Activated naive CD4-positive, alpha-beta T cell treated with anti-CD3 and anti-CD28 coated beads, Interleukin-2, amount 50 U/mL, for 72 hours (primary cell): ENCODE measurements at places on chromosomes 1 and 21. TPM values are rescaled to one million over a fixed set of nuclear protein-coding genes. Genes with fewer than 3 reads are reported as not detected.

- DNase-seq: no peak
Observed at GRCh38 chr1:26824731-26825130, 1.8 kb upstream of the ZDHHC18 start.

DNA sequence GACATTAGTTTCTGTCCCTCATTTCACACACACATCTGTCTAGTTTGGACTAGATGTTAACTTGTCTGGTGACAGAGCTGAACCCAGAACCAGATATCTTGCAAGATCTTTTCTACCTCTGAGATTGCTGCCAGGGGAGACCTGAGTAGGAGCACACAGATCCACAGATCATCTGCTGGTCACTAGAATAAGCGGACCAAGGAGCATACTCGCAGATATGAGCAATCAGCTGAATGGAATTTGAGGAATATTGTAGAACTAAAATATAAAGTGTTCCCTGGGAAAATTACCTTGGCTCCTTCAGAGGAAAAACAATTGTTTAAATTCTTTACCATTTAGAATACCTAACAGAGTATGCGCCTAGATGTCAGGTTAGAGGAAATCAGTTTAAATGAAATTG, 90.7 kb downstream of the TNFSF18 start:
- DNase-seq: no peak

GRCh38 chr1:177566495-177566894, 395.7 kb downstream of the BRINP2 start:
- DNase-seq: no peak

GRCh38 chr1:23574265-23574754, 15.0 kb upstream of the ID3 start:
- no peak for DNase-seq

GRCh38 chr1:82879701-82880305, 1079.1 kb downstream of the ADGRL2 start:
- DNase-seq: no peak

DNA sequence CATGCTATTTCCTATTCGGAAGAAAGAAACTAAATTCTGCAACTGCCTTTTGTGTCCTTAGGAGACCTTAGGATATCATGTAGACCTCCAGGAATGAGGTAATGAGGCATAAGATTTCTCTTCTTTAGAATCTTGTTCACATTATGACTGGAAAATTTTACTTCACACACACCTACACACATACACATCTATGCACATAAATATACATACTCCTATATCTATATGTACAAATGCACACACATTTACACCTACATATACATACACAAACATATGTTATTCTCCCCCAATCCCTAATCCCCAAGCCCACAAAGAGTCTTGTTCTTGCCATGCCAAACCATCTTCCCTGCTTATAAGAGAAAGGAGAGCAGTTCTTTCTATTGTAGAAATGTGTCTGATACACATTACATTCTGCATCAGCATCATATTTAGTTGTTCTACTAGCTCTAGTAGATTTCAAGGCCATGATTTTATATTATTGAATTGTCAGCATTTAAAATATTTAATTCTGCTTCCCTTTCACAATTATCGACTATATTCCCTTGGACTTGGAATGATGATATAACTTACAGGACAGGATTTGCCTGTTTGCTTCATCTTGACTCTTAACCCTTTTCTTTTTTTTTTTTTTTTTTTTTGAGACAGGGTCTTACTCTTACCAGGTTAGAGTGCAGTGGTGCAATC, 35.4 kb upstream of the PDC start:
- DNase-seq: no peak

Gene ADGRL4
- not detected for total RNA-seq

- DNase-seq: peak; percentile 11
Observed at GRCh38 chr1:17759114-17759513, 4.0 kb downstream of the ACTL8 start.

- DNase-seq: no peak
Observed at GRCh38 chr1:221575605-221576004, 166.3 kb downstream of the DUSP10 start.

Gene RSPH1
- total RNA-seq: 0.33 TPM

GRCh38 chr1:46587069-46587468, 17.0 kb downstream of the MKNK1 start:
- no peak for DNase-seq

Gene F5
- 90.3 TPM for total RNA-seq

DNA sequence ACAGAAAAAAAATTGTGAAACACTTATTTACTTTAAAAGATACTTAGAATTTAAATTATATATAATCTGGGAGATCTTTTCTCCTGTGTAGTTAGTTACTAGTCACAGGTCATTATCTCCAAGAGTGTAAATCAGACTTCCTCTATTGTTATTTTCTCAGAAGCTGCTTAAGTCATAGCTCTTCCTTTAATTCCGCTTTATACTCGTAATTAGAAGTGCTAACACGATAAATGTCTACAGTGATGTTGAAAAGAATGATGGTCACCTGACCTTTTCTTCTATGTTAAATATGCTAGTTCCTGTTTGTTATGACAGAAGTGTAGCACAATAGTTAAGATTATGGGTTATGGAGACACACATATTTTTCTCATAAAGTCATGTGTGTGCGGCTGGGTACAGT, 123.6 kb downstream of the TGFB2 start:
- DNase-seq: no peak

Gene CITED4
- total RNA-seq: 1.4 TPM

Gene S1PR1
- 221 TPM for total RNA-seq

DNA sequence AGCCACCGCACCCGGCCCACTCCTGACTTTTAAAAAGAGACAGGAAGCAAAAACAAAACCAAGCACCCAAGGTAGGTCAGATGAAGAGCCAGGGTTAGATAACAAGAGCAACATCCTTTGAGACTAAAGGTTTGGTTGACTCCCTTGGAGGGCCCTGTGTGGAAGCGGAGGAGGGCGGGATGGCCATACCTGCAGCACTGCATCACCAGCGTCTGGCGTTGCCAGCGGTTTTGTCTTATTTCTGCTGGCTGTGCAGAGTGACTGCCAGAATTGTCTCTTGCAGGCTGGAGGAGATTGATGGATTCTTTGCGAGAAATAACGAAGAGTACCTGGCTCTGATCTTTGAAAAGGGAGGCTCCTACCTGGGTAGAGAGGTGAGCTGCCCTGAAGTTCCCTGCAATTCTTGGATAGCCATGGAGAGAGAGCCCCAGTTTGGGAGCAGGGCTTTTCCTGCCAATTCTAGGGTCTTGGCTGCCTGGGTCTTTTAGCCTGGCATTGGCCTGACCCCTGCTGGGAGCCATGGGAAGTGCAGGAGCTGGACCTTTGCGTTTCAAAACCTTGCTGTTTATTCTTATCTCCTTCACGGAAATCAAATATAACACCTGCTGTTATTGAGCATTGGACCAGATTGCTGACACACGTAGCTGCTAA, 24.0 kb downstream of the QSOX1 start:
- DNase-seq: peak; percentile 81

Gene NR5A2
- total RNA-seq: not detected

Gene LDLRAD1
- not detected for total RNA-seq

Gene NBPF10
- 3.1 TPM for total RNA-seq

DNA sequence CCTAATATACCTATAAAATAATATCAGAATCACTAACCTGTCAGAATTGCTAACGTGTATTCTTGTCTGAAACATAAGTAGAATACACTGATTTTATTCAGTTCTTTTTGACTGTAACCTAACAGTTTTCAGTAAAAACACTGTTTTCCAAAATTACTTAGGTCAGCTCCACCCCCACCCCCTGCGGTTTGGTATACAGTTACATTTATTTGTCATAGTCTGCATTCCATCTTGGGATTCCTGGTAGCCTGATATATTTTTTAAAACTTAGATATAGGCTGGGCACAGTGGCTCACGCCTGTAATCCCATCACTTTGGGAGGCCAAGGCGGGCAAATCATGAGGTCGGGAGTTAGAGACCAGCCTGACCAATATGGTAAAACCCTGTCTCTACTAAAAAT, 19.8 kb upstream of the ABCD3 start:
- no peak for DNase-seq

GRCh38 chr1:150615346-150616201, 13.8 kb downstream of the ENSA start:
- no peak for DNase-seq

DNA sequence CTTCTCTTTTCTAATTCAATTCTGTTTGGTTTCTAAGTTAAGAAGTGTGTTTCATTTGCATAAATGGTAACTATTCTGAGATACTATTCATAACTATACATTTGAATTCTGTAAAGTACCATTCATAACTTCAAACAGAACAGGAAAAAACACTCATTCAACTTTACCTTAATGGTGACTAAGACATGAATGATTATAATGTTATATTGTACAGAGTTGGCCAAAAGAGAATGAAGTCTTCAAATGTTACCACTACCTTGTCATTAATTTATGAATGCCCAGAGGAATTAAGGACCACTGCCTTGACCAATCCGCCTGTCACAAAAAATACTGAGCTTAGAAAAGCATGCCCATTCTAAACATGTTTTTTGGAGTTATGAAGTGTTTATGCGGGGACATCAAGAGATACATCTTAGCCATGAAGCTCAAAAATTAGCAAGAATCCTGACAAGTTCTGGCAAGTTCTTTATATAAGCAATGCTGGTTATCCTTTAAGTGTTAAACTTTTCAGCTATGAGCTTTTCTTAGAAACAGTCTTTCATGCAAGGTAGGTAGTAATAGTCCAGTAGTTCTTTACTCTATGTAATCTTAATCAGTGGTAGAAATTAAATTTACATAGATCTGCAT, 7.9 kb downstream of the WASF2 start:
- no peak for DNase-seq
